ENCODE measurements at places on chromosomes 4 and X.

GRCh38 chr4:119873794-119874325, 192.8 kb downstream of the MAD2L1 start:
- DNase-seq, result no peak

DNA sequence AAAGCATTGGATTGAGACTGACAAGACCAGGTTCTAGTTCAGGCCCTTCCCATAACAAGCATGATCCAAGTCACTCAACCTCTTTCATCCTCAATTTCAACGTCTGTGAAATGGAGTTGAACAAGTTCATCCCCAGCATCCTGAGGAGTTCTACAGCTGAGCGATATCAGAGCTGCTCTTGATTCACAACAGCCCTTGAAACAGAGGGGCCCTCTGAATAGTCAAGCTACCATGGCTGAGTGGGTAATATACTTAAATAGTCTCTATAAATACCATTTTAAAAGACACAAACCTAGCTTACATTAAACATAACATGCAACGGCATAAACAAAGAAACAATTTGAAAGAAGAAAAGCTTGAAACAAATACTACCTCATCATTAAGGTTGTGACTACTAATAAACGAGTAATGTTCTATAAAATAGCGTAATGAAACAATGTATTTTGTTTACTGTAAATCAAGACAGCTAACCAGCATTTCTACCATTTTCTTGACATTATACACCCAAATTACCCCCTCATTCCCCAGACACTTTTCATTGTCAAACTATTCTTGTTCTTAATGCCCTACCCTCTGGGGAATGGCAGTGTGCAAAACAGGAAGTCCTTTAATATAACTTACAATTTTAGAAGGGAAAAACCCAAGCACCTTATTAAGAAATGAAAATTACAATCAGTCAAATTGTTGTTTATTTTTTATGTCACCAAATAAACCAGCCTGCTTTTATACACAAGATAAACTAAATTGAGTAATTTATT, 202.3 kb downstream of the PARM1 start:
- no peak for DNase-seq

DNA sequence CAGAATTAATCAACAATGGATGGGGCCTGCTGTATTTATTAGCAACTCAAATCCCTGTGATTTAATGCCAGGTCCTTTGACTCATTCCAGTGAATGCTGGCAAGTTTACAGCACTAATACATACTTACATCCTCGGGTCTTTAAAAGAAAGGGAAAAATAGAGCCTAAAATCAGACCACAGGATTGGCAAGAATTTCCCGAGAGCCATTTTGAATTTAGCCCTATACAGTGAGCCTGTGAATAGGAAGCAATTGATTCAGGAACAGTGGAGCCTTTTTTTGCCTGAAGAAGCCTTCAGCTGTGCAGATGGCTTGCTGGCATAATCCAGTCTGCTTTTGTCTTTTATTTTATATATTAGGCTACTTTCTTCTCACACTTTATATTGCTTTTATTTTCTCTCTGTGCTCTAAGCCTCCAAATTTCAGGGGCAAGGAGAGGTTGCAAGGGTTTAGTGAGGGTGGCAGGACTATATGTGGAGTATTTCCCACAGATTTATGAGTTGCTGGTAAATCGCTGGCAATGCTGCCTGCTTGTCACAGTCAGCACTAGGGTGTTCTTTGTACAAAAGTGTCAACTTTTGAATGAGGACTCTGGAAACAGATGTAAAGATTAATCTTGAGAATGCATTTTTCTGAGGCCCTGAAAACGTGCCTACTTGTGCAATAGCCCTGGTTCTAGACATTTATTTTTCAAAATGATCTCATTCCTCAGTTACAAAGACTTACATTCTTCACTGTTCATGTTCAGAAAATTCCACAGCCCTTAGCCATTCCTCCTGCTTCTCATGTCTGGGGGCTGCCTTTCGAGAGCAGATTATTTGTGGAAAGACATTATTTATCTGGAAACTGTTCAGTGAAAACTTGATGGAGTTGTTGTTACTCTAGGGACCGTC, 303.5 kb downstream of the SPRY1 start:
- DNase-seq, result no peak

GRCh38 chrX:53323196-53323595, 41.8 kb upstream of the IQSEC2 start:
- no peak for DNase-seq
